ENCODE measurements at places on chromosomes 4 and X.

DNA sequence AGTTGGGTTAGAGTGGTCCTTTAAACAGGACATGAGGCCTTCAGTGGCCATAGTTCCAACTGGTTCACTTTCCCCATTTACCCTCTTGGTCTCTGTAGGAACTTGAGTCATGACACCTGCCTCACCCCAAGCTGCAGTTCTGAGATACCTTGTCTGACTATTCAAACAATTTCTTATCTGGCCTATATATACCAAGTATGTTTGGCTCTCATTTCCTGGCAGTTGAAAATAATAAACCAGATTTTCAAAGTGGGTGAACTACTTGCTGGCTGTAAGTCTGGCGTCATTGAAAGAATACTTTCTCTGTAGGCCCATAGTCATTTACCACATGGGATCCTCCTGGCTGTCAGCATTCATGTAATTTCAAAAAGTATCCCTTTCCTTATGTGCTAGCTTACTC, 228.8 kb downstream of the SHROOM3 start:
- no peak for DNase-seq

DNA sequence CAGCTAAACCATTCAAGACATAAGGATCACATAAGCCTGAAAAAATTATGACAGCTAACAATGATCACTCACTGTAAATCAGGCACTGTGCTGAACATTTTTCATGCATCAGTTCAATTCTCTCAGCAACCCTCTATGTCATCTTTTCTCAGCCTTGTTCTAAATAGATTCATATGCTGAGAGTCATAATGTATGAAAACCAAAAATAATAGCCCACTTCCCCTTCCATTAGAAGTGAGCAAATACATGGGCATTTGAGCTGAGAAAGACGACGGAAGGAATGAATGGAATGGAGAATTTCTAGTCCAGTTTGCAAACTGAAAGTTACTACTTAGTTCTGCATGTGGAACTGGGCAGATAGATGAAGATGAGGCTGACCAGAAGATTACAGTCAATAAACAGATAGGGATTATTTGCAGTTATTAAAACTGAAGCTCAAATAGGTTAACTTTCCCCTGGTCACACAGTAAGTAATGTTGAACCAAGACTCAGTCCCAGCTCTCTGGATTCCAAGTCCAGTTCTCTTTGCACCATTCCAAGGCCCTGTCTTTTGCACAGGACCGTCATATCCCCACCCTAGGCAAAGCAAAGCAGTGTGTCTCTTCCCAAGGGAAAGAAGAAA, 1.6 kb upstream of the SH3RF1 start:
- DNase-seq, result no peak

- DNase-seq, result no peak
Measured at GRCh38 chr4:26298198-26298947, 22.4 kb upstream of the RBPJ start.

GRCh38 chr4:13541720-13542576, 2.4 kb downstream of the NKX3-2 start:
- no peak for DNase-seq

GRCh38 chr4:106529348-106530023, 160.9 kb upstream of the GIMD1 start:
- DNase-seq, result no peak

GRCh38 chrX:17654116-17654515, 83.2 kb upstream of the SCML1 start:
- no peak for DNase-seq

- DNase-seq, result no peak
Measured at GRCh38 chr4:89347363-89348025, 39.9 kb upstream of the GPRIN3 start.
